ENCODE measurements at places on chromosomes 5 and 9.

GRCh38 chr5:139789116-139789844, 6.3 kb upstream of the PSD2 start:
- no peak for DNase-seq

- DNase-seq = no peak
These were observed 233.1 kb downstream of the MAST4 start for GRCh38 chr5:66829358-66829674.

- DNase-seq = no peak
These were observed 5.9 kb downstream of the NFIL3 start for GRCh38 chr9:91417602-91418214.

- DNase-seq = peak; percentile 87
These were observed at the start of gene LRRC70 for GRCh38 chr5:62578540-62578939. LRRC70 (plus strand) TSS chr5:62578819; CDS start chr5:62579439, 620 bp downstream.

DNA sequence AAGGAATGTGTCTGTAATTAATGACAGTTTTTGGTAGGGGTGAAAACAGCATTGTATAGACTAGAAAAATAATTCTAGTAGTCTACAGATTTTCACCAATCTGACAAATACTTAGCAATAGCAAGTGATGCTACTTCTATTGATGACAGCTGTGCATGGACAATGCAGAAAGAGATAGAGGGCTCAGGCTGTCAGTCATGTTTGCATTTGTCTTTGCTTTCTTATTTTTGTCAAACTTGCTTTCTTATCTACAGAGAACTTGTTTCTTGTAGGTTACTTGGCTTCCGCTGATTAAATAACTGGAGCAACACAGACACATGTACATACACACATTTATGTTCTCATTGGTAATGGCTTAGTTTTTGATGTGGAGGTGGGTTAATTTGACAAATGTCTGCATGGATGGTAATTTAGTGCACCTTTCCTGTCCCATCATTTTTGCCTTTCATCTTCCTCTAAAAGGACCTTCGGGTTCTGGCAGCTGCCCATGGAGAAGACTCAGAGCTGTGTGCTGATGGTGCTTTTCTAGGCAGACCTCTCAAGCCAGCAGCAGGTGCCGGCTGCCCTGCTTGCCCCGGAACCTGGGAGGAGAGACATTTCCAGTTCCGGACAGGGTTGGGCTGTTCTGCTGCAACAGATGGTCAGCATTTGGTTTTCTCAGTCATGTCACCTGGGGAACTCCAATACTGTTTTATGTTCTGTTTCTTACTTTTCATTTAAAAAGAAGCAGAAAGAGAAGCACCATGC, 28.8 kb downstream of the CAMK4 start:
- DNase-seq = no peak

DNA sequence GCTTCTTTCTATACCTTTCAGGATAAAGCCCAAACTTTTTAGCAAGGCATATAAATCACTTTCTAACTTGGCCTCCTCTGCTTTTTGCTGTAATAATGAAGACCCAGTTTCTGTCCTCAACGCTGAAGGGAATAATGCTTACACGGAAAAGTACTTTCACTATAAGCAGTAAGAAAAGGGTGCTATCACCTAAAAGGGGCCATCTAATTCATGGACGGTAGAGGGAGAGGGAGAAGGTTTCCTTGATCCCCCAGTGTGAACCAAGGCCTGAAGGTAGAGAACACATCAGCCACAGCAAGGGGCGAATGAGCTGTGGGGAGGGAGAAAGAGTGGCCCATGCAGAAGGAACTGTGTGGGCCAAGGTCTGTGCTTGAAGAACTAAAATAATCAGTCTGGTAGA, 417.7 kb upstream of the CLINT1 start:
- DNase-seq = no peak

DNA sequence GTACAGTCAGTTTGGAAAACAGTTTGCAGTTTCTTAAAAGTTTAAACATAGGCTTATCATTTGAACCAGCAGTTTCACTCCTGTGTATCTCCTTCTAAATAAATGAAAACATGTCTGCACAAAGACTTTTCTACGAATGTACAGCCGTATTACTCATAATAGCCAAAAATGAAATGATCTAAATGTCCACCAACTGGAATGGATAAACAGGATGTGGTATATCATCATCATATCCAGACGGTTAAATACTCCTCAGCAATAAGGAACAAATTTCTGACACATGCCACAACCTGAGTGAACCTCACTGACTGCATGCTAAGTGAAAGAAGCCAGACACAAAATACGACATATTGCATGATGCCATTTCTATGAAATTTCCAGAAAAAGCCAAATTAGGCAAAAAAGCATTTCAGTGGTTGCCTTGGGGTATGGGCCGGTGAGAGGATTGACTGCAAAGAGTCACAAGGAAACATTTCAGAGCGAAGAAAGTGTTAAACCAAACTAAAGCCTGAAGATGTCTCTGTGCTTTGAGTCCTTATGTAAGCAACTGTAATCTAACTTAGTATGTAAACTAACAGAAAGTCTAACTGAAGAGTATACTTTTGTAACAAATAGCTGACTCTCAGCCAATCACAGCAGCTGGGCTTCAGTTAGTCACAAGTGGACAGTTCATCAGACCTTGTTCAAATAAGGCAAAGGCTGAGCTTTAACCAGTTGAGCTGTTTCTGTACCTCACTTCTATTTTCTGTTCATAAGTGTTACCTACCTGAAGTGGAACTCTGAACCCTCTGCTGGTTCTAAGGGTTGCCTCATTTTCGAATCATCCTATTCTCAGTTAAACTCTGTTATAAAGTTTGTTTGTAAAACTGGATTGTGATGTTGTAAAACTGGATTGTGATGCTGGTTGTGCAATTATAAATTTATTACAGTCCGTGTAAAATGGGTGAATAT, 65.2 kb downstream of the TRIO start:
- peak; percentile 54 for DNase-seq

- DNase-seq = no peak
These were observed 227.3 kb upstream of the GLRA1 start for GRCh38 chr5:152151940-152152339.

- DNase-seq = no peak
These were observed 380.1 kb upstream of the TUSC1 start for GRCh38 chr9:26058111-26058895.

DNA sequence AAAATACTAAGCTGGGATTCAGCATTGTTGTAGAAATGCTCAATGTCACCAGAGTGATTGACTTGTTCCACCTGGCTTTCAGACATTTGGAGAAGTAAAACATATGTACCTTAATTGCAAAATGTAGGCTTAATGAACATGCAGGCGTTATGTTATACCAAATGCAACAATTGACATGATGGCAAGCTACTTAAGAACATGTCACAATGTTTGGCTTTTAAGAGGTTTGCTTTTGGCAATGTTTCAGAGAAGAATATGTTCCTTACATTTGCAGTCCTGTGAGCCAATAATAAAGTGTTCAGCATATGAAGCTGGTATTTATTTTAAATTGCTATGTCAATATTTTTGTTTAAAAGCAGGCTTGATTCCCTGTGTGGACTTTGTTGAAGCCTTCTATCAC, 111.7 kb upstream of the NUDT12 start:
- DNase-seq = no peak

- peak; percentile 8 for DNase-seq
These were observed 383.5 kb downstream of the TLE4 start for GRCh38 chr9:79955300-79955699.

Data from MV-4-11 (cell line).